ENCODE measurements at places on chromosomes 2 and 18.

GRCh38 chr2:28534817-28535216, 39.0 kb downstream of the PLB1 start:
- DNase-seq = no peak

GRCh38 chr2:1591978-1592907, 152.1 kb downstream of the PXDN start:
- peak; percentile 69 for DNase-seq

- DNase-seq = no peak
These were observed 255.4 kb downstream of the LOXHD1 start for GRCh38 chr18:46401486-46402070.

DNA sequence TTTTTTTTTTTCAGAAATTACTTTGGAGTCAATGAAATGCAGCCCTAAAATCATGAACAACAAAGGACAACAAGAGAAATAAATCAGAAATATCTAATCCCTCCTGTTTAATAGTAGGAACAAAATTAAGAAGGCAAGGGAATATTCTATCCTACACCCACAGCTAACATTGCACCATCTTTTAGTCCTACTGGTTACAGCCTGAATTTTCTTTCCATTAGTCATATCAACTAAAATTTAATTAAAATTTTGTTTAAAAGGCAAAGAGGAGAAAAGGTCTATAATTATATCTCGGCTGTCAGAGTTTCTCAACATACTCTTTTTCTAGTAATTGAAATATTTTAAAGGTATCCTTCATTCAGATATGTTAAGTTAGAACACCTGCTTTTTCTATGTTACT, 61.9 kb downstream of the DTNA start:
- no peak for DNase-seq

GRCh38 chr2:211690736-211691135, 847.9 kb downstream of the ERBB4 start:
- DNase-seq = no peak

All from NCI-H446 (cell line).